Stimulated activated CD4-positive, alpha-beta T cell treated with anti-CD3 and anti-CD28 coated beads, Interleukin-2, amount 100 ng/mL, for 4 hours (primary cell): ENCODE measurements at places on chromosomes 6 and 20.

- no peak for DNase-seq
These were observed 114.1 kb downstream of the TENT5A start for GRCh38 chr6:81638366-81638765.

GRCh38 chr6:34595332-34596184, 39.4 kb upstream of the SPDEF start:
- no peak for DNase-seq

DNA sequence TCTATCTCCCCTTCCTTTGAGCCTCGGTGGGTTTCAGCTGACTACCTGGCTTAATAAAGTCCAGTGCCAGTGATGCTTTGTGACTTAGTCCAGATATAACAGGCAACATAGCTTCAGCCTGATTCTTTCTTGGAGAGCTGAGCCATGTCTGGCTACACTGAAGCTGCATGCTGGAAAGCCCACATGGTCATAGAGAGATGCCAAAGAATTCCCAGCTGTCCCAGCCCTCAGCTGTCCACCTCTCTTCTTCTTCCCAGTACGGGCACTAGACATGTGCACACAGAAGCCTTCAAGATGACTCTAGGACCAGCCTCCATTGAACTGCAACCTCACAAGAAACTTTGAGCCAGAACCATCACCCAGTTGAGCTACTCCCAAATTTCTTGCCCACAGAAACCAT, 154.1 kb upstream of the MYLIP start:
- DNase-seq: no peak

DNA sequence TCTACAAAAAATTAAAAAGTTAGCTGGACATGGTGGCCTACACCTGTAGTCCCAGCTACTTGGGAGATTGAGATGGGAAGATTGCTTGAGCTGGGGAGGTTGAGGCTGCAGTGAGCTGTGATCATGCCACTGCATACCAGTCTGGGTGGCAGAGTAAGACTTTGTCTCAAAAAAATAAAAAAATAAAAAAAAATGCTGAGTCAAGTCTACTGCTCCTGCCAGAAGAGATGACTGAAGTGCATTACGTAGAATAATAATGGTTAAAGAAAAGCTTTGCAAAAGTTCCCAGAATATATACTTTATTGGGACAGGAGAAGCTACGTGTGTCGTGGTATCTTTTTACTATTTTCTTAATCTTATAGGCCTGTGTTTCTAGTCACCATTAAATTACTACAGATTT, 125.3 kb downstream of the SLC16A10 start:
- no peak for DNase-seq

DNA sequence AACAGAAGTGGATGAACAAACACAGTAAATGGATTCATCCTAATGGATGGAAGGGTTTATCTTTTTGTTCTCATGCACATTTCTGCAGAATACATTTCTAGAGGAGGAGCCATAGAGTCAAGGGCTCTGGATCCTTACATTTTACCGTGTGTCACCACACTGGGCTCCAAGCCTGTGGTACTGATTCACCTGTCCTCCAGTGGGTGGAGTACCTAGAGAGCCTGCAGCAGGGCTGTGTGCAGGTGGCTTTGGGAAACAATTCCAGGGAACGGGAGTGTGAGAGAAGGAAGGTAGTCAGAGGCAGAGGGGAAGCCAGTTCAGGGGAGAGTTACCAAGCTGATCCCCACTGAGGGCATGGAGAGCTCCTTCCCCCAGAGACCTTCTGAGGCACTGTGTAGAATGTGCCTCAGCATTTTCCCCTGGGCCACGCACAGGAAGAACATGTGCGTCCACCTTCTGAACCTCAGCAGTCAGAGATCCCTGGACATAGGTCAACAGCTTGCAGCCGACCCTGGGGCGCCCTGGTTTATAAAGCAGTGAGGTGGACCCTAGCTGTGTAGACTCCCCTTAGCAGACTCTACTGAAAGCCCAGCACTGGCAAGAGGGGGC, 85.3 kb upstream of the SLC22A23 start:
- DNase-seq: no peak

GRCh38 chr6:114040871-114041270, 69.9 kb upstream of the HDAC2 start:
- no peak for DNase-seq

GRCh38 chr6:162581988-162582780, 145.4 kb downstream of the PRKN start:
- no peak for DNase-seq

DNA sequence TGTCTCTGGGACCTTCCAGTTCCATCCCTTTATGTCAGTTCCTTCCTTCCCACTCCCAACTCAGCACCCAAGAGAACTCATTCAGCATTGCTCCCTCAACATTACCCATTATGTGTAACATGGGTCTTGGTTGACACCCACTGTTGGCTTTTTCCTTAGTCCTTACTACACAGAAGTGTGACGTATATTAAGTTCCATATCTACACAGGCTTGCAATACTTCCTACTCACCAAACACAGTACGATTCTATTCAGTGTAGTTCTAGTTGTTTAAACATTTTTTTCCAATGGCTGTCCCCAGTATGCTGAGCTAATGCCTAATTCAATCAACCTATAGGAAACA, 37.7 kb downstream of the ARHGAP18 start:
- DNase-seq: no peak

DNA sequence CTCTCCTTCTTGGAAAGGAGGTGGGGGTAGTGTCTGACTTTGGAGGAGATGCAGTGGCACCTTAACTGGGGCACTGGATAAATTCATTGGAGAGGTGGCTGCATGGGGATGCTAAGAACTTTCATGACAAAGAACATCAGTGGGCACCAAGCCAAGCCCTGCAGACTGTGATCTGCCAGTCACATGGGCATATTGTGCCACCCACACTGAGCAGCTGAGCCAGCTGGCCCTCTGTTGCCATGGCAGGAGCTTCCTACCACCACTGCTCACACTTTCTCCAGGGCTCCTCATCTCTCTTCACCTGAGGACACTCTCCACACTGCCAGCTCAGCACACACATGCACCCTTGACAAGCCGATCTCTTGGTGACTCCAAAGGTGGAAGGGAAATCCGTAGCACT, 715.6 kb downstream of the QKI start:
- DNase-seq: no peak

DNA sequence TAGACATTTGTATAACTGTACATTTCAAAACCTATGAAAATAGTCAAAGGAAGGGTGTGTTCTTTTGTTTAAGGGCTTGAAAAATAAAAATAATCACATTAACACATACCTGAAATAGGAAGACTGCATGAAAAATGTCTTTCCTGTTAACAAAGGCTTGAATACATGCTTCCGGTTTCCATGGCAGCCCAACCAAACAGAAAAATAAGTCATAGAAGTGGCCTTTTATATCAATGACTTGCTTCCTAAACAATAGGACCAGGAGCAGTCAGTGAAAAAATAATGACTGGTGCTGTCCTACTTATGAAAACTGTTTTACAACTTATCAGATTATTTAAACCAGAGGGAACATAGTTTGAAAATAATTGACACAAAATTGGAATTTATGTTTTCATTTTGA, 412.6 kb upstream of the PLCB4 start:
- DNase-seq: no peak

GRCh38 chr6:34284563-34285447, 36.0 kb upstream of the SMIM29 start:
- DNase-seq: no peak
